ENCODE measurements at places on chromosomes 1 and 21.

GRCh38 chr1:241356519-241357365 lies at the start of gene RGS7:
RGS7 (minus strand) TSS chr1:241357205.
- no peak within 1 kb of the TSS for H3K4me3 ChIP-seq
- peak; percentile 31 for DNase-seq
- H3K27ac ChIP-seq: no peak within 1 kb of the TSS
- peaks cover 59% of the 10 kb centered on the region for H3K27me3 ChIP-seq
- H3K4me1 ChIP-seq: peaks cover 3% of the 10 kb centered on the region

- peaks cover 4% of the 10 kb centered on the region for H3K4me1 ChIP-seq
- no peak overlapping the region for H3K27ac ChIP-seq
- H3K4me3 ChIP-seq: no peak overlapping the region
- H3K27me3 ChIP-seq: peaks cover 42% of the 10 kb centered on the region
- H3K36me3 ChIP-seq: no peaks in the 10 kb centered on the region
Observed at GRCh38 chr1:22413799-22414198, 37.9 kb upstream of the ZBTB40 start.

DNA sequence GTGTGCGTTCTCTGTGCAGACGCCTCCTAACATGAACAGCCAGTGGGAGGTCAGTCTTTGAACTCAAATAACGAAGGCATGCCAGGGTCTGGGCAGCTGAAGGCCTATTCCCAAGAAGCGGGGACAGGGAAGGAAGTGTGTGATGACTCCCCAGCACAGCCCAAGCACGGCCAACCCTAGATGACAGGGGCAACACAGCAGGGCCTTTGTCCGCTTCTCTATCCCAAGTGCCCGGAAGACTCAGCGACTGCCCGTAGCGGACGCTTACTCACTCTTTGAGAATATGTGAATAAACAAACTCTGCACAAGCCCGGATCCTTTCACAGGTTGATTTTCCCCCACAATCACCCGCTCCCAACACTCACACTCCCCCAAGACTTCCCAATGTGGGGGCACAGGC lies 11.2 kb downstream of the C1orf198 start:
- H3K27ac ChIP-seq: no peak overlapping the region
- no peak overlapping the region for H3K4me3 ChIP-seq
- H3K36me3 ChIP-seq: peaks cover 13% of the 10 kb centered on the region
- DNase-seq: no peak
- H3K4me1 ChIP-seq: no peaks in the 10 kb centered on the region

DNA sequence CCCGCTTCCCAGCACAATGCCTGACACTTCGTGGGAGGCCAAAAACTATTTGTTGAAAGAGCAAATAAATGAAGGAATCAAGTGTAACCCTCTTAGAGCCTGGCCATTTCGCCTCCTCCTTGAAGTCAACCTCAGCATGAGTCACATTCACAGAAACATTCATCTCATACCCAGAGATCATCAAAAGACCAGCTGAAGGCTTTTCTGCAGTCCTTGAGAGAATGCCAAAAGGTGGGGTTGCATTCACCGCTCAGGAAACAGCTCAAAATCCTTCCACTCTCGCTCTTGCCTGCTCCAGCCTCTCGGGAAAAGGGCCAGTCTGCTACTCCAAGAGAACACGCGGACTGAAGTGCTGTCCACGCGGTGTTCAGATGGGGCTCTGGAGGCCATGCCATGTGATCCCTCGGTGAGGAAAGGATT lies 90.0 kb downstream of the VWA5B1 start:
- no peak overlapping the region for H3K27ac ChIP-seq
- no peak for DNase-seq
- H3K4me3 ChIP-seq: no peak overlapping the region
- H3K27me3 ChIP-seq: peaks cover 54% of the 10 kb centered on the region

GRCh38 chr1:12006167-12006921 lies 13.0 kb upstream of the MIIP start:
- H3K4me1 ChIP-seq: no peaks in the 10 kb centered on the region
- no peaks in the 10 kb centered on the region for H3K27me3 ChIP-seq
- peaks cover 38% of the 10 kb centered on the region for H3K36me3 ChIP-seq

DNA sequence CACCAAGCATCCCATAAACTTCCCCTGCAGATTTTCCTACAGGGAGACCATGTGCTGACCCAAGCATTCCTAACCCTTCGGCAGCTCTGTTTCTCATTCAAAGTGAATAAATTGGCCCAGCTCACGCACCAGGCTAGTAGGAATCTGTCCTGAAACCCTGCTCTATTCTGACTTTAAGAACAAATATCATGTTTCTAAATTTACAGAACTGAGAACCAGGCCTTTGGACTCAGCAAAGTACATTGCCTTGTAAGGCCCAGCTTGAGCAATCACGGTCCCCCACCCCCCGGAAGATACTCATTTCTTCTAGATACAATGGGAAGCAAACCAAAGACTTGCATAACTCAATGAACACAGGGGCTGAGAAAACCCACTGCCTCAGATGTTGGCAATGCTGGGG lies 160.1 kb upstream of the NFIA start:
- H3K27me3 ChIP-seq: no peaks in the 10 kb centered on the region
- no peak overlapping the region for H3K4me3 ChIP-seq
- H3K27ac ChIP-seq: no peak overlapping the region

GRCh38 chr21:30981403-30981802 lies 56.9 kb downstream of the KRTAP19-8 start:
- peaks cover 8% of the 10 kb centered on the region for H3K4me1 ChIP-seq
- H3K27me3 ChIP-seq: no peaks in the 10 kb centered on the region
- no peak overlapping the region for H3K27ac ChIP-seq
- no peaks in the 10 kb centered on the region for H3K36me3 ChIP-seq
- H3K4me3 ChIP-seq: no peak overlapping the region

GRCh38 chr21:17519208-17519738 lies 6.4 kb downstream of the CXADR start:
- H3K27me3 ChIP-seq: peaks cover 31% of the 10 kb centered on the region
- no peak overlapping the region for H3K4me3 ChIP-seq
- no peak overlapping the region for H3K27ac ChIP-seq
- no peaks in the 10 kb centered on the region for H3K36me3 ChIP-seq
- no peak for DNase-seq

DNA sequence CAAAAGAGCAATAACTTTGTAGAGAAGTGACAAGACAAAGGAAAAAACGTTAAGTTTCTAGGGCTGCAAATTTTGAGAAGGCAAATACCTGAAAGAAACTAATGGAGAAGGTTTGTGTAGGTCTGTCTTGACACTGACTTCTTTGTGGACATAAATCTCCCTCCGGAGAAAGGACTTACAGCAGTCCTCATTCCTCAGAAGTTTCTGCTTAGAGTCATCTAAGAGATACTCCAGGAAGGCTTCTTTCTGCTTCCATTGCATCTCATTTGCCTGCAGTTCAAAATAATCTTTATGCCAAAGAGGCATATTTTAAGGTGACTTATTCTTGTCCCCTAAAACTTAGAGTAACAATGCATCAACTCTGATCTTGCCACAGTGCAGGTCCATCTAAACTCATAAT lies 4.4 kb upstream of the C4BPB start:
- H3K4me3 ChIP-seq: no peak overlapping the region
- no peak for DNase-seq
- no peaks in the 10 kb centered on the region for H3K36me3 ChIP-seq
- H3K4me1 ChIP-seq: peaks cover 20% of the 10 kb centered on the region
- H3K27me3 ChIP-seq: peaks cover 9% of the 10 kb centered on the region

DNA sequence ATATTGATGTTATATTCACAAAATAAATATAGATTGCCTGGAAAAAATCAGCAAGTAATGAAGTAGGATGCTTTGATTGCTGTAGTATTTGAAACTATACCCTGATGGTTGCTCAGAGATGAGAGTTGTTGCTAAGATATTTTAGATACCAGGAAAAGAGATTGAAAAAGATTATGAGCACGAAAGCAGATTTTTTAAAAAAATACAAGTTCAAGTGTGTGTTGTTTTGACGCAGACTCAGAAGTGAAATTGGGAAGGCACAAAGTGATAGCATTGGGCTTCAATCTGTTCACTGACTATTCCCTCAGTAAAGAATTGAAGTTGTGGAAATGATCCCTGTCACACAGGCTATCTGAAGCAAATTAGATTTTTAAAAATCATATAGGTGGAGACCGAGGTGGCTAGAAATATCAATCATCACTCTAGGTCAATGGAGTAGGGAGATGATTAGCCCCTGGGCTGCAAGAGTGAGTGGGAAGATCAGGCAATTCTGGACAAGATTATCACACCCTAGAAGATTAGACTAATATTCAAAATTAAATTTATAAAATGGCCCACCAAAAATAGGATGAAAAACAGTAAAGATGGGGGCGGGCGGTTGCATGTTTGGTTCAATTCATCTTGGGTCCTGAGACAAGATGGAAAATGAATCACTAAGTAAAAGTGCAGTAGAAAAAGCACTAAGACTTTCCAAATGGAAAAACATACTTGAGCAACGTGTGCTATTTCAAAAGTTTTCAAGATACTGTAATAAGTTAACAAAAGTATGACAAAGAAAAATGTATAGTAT lies 41.5 kb upstream of the LRRC8D start:
- H3K27me3 ChIP-seq: no peaks in the 10 kb centered on the region
- peaks cover 7% of the 10 kb centered on the region for H3K36me3 ChIP-seq
- no peak for DNase-seq

DNA sequence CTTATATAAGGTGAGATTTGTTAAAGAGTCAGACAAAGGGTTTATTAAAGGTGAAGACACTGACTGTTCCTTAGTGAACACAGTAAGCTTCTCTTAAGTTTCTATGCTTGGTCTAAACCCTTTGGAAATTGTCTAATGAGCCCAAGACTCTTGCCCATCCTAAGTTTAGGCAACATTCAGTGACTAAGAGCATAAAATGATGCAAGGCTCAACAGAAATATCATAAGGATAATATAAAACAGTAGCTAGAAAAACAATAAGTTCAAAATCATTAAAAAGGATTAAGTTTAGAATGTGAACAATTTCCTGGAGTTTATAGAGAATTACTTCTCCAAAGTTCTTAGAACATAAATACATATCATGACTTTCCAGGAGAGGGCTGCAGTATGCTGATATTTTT lies 108.9 kb upstream of the PDC start:
- H3K4me1 ChIP-seq: peaks cover 14% of the 10 kb centered on the region
- peaks cover 4% of the 10 kb centered on the region for H3K36me3 ChIP-seq
- H3K27me3 ChIP-seq: no peaks in the 10 kb centered on the region
- H3K4me3 ChIP-seq: no peak overlapping the region

DNA sequence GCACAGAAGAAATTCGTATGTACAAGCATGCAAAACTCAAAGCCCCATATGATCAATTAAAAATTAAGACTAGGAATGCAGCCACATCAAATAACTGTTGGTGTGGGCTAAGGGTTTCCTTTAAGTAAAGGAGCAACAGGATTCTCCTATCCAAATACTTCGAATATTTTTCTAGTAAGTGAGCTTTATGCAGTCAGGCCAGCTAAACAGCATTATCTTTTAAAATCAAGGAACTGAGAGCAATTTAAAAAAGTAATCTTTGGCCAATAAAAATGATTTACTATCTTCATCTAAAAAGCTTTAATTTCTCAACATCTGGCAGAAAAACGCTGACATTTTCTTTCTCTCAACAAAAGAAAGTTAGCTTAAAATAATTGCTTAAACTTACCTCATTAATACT lies 19.8 kb downstream of the CNN3 start:
- H3K4me3 ChIP-seq: no peak overlapping the region
- H3K4me1 ChIP-seq: no peaks in the 10 kb centered on the region
- DNase-seq: no peak
- no peak overlapping the region for H3K27ac ChIP-seq

DNA sequence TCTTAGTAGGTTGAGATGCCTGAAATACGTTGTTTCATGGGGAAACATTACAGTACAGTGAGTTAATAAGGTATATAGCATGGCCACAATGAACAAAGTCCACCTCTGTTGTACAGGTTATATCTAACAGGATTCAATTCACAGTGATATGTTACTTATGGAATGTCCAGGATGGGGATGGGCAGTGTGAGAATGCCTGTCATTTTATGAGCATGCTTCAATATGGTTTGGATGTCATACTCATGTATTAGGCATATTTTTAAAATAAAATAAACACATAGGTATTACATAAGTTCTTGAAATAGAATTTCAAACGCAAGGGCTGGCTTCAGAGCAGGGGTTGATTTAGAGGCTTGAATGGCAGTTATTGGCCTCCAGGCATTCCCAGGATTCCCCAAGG lies 6.1 kb upstream of the PHLDA3 start:
- no peak for DNase-seq
- no peaks in the 10 kb centered on the region for H3K4me1 ChIP-seq
- no peak overlapping the region for H3K4me3 ChIP-seq
- no peak overlapping the region for H3K27ac ChIP-seq
- peaks cover 64% of the 10 kb centered on the region for H3K27me3 ChIP-seq
- H3K36me3 ChIP-seq: no peaks in the 10 kb centered on the region
